Activated naive CD4-positive, alpha-beta T cell treated with anti-CD3 and anti-CD28 coated beads, Interleukin-2, amount 10 ng/mL, durations not matched to agents 7 days and 5 days (primary cell): ENCODE measurements at places on chromosomes 6 and 20.

DNA sequence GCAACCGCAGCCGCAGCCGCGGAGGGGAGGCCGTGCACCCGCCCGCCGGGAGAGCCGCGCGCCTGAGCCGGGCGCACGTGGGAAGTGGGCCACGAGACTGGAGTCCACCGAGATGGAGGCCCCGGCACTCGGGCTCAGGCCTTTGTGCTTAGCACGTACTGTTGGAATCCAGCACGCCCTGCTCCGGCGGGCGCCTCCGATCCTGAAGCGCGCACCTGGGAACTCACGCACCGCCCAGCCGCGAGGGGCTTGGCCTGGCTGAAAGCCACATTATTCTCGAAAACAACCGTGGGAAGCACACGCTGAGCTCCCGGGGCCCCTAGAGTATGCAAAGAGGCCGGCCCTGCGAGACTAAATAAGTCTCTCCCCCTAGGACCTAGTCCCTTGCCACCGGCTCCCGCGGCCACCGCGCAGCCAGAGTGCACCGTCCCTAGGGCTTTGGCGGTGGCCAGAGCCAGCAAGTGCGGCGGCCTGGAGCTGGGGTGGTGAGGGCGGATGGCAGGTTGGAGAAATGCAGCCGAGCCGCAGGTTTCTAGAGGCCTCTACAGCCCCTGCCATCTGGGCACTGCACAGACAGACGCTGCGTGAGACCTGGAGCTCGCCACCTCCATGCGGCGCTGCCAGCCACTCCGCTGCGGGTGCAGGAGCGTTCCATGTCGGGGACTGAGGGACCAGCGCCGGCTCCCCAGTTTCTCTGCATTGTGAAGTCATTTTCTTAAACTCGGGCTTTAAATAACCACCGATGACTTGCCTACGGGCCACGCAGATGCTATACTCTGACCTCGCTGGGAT lies 42.0 kb upstream of the LY86 start:
- peak; percentile 59 for DNase-seq

- no peak for DNase-seq
Observed at GRCh38 chr6:170038708-170039107, 252.2 kb downstream of the DLL1 start.

DNA sequence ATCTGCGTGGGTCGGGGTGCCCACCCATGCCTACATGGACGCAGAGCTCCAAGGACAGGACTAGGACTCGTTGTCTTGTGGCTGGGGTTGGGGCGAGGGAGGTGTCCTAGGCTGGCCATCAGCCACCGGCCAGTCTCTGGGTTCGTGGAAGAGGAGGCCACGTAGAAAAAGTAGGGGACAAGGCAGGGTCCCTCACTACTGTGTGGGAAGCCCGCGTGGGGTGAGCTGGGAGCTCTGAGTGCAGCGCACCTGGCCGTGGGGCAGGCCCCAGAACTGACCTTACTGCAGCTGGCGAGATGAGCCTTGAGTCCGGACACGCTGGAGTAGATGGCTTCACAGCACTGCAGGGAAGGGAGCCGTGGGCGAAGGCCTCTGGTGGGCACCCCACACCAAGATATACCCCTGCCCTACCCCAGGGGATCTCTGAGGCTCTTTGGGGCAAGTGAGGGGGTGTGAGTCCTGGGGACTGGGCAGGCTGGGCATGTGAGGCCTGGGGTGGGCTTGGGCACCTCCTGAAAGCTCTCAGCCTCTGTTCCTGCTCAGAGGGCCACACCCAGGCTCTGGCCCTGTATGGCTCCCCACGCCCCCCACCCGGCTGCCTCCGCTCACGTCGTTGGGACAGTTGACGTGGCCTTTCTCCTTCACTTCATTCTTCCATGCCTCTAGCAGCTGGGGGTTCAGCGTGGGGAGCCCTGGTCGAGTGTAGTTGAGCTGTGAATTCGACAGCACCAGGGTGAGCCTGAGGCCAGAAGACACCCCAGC lies 5.6 kb upstream of the UCKL1 start:
- DNase-seq = no peak

DNA sequence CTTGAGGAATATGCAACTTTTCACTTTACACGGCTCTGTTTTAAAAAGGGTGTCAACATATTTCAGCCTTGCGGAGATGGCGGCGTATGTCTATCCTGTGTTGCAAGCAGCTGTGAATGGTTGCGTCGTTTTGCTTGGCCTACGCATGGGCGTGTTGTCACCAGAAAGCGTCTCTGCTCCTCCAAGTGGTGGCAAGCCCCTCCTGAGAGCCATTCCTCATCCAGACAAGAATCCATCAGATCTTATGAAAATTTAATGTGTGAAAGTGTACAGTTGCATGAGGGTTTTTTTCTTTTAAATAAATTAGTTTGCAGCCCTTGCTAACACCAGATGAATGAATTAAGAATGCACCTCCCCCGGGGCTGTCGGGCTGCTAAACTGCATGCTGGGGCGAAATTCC lies 114.4 kb downstream of the PHACTR3 start:
- DNase-seq = no peak

DNA sequence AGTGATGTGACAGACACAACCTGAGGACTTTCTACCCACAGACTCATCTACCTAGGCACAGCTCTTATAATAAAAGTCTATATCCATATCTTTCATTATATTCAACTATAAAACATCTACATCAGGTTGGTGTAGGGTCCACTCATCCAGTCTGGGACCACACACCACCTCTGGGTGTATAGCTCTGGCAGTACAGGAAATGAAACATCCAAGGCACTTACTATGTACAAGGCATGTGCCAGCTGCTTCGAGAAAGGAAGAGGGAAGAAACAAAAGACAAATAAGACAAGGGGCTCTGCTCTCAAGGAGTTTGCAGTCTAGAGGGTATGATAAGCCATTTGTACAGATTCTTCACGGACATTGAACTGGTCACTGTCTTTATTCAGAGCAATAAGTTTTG lies 18.6 kb downstream of the KIF13A start:
- no peak for DNase-seq

DNA sequence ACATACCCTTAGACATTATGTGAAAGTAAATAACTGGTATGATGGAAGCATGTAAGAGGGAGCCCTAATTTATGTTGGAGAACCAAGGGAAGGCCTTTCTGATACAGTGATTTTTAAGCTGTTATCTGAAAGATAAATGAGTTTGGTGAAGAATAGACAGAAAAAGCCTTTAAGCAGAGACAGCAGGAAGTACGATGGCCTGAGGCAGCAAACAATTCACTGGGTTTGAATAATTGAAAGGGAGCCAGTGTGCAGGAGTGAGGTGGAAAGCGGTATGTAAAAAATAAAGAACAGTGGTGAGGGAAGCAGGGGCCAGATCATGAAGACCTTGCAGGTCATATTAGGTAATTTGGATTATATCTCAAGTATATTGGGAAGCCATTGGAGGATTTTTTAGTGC lies 4.1 kb upstream of the RAB23 start:
- DNase-seq = no peak

DNA sequence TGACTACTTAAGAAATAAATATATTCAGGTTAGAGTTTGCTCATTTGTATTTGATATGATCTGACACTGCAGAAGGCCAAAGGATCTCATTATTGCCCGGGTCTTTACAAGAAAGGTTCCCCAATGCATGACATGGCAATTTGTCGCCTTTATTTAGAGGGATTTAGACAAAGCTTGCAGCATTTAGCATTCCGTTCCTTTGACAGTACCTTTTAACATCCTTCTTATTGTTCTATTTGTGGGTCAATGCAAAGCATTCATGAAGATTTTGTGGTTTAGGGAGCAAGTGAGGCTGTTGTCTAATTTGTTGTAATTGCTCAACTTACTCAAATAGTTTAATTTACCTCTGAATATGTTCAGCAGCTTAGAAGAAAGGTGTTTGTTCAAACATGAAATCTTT lies 230.8 kb upstream of the FLRT3 start:
- no peak for DNase-seq

DNA sequence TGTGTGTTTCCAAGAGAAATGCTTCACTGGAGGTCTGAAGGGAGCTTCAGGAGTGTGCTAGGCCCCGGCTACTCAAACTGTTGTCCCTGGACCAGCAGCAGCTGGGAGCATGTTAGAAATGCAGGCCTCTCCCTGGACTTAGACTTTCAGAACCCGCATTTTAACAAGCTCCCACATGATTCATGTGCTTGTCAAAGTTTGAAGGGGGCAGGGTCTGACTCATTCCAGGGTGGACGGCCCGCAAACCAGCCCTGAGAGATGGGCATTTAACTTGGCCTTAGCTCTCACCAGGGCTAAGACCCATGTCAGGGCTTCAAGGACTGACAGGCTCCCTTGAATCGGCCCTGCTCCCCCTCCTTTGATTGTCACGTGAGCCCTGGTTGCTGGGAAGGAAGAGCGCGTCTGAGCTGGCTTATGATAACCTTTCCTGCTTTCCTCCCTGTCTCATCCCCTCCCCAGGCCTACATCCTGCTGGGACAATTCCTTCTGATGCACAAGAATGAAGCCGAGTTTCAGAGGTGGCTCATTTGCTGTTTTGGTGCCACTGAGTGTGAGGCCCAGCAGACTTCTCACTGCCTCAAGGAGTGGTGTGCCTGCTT lies 35.5 kb downstream of the BANF2 start:
- no peak for DNase-seq

- no peak for DNase-seq
Observed at GRCh38 chr20:20520776-20521175, 152.9 kb downstream of the INSM1 start.

- no peak for DNase-seq
Observed at GRCh38 chr6:19444481-19444880, 392.7 kb upstream of the ID4 start.

DNA sequence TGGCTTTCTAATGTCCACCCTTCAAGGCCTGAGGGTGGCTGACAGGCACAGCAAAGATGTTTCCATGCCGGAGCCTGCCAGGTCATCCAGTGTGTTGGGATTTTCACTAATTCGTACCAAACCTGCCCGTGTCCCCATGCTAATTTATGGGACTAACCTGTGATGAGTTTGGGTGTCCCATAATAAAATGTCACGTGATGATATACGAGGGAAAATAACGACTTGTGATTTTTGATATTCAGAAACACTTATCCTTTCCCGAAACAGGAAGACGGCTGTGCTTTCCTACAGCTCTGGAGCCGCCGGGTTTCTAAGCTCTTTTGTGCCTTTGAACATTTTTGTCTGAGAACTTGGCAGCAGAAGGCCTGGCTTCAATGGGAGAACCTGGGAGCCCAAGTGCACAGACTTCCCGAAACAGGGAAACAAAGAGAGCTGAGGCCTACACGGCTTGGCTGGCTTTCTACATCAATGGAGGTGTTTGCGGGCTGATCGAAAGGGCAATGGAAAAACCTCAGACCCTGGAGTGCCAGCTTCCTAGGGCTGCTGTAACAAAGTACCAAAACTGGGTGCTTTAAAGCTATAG lies 171.9 kb upstream of the JARID2 start:
- no peak for DNase-seq

DNA sequence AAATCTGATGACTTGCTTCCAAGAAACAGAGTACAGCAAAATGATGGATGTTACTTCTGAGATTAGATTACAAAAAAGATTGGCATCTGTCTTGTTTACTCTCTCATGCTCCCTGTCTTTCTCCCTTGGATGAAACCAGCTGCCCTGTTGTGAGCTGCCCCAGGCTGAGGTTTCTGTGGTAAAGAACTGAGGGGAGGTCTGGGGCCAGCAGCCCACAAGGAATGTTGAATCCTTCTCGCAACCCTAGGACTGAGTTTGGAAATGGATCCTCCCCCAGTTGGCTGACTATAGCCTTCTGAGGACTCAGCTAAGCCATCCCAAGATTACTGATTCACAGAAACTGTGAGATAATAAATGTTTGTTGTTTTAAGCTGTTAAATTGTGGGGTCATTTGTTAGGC lies 5.6 kb upstream of the HECA start:
- no peak for DNase-seq

- no peak for DNase-seq
Observed at GRCh38 chr20:52469128-52469527, 277.5 kb upstream of the ZFP64 start.

GRCh38 chr6:158559895-158560835 lies at the start of gene TMEM181:
Gene TMEM181, plus strand, starts transcription at chr6:158560091. Its CDS starts 134 bp downstream, at chr6:158560225.
- DNase-seq = peak; percentile 92

- DNase-seq = no peak
Observed at GRCh38 chr6:170007468-170008293, 256.3 kb downstream of the ERMARD start.

DNA sequence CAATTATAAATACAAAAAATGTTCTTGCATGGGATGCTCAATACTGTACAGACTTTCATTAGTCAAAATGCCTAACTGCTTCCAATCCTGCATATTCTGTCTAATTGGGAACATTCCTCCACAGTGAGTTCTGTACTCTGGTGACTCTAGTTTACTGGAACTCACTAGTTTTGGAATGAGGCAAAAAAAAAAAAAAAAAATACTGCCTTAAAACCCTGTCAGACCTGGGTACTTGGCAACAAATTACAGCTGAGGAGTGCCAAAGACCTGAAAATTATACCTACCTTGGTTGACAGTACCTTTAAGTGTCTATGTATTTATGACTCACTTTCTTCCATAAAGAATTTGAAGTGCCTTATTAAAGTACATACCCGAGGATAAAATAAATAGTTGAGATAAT lies 276.7 kb downstream of the FARS2 start:
- no peak for DNase-seq

- DNase-seq = no peak
Observed at GRCh38 chr6:148565321-148565926, 181.4 kb upstream of the UST start.

- DNase-seq = no peak
Observed at GRCh38 chr6:137666202-137666774, 172.1 kb upstream of the OLIG3 start.

DNA sequence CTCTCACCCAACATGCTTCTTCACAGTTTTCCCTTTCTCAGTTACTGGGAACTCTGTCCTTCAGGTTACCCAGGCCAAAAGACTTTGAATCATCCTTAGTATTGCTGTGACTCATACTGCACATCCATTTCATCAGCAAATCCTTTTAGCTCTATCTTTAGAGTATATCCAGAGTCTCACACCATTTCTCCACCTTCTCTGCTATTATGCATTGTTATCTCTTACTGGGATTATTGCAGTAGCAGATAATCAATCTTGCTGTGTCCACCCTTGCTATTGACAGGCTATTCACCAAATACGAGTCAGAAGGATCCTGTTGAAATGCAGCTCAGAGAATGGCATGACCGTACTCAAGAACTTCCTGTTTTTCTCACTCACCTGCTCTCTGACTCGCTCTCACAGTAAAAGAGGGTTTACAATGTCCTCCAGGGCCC lies 57.3 kb downstream of the BCKDHB start:
- peak; percentile 24 for DNase-seq

DNA sequence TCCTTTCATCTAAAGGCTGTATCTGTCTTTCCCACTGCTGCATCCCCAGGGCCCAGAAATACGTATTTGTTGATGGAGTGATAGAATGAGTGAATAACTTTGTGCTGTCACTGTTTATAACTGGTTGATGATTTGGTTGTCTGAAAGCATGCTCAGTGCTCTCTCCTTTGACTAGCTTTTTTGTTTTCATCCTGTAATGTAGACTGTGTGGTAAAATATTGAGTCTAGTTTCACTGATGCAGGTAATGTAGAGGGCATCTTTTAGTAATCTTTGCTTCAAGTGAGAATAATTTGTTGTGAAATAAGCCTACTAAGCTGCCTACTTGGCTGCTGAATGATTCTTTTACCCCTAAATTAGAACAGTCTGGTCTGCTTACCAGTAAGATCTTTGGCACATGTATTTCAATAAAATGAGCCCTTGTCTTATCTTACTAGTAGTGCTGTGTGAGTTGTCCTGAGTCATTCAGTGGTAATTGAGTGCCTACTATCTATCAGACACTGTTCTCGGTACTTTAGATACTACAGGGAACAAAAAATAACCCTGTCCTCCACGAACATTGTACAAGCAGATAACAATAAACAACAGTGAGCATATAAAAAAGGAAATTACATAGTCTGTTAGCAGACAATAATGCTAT lies 39.9 kb downstream of the MAPK14 start:
- no peak for DNase-seq

GRCh38 chr6:56510984-56511531 lies 131.6 kb downstream of the DST start:
- DNase-seq = no peak
